HFFc6 (cell line): ENCODE measurements at places on chromosomes 12 and 14. TPM values are rescaled to one million over a fixed set of nuclear protein-coding genes. Genes with fewer than 3 reads are reported as not detected.

Gene FAM181A
- total RNA-seq: not detected in 2 replicates

Gene RASSF9
- total RNA-seq: 0.04 to 0.05 TPM in 2 of 3 replicates, not detected in the other

Gene CAMKK2
- total RNA-seq: 30.0 to 35.3 TPM (median 31.8 TPM) in 3 replicates

Gene RPL10L
- not detected in 3 replicates for total RNA-seq

Gene PPP1R36
- 0.27 to 0.88 TPM (median 0.61 TPM) in 3 replicates for total RNA-seq

Gene TPH2
- not detected in 3 replicates for total RNA-seq

GRCh38 chr12:31584782-31585181, 6.2 kb downstream of the DENND5B start:
- H3K27ac ChIP-seq: peak overlapping the region; percentile 76
- H3K4me1 ChIP-seq: peaks cover 66% of the 10 kb centered on the region
- H3K4me3 ChIP-seq: peak overlapping the region; percentile 71
- DNase-seq: no peak
- peaks cover 2% of the 10 kb centered on the region; the same call in 1 of the 2 replicates for H3K27me3 ChIP-seq

GRCh38 chr12:4286771-4287317, 13.3 kb downstream of the CCND2 start:
- H3K27ac ChIP-seq: no peak overlapping the region
- peaks cover 37% of the 10 kb centered on the region for H3K27me3 ChIP-seq
- H3K4me1 ChIP-seq: peaks cover 18% of the 10 kb centered on the region

- peak; percentile 19 for DNase-seq
- peaks cover 8% of the 10 kb centered on the region for H3K36me3 ChIP-seq
- H3K4me1 ChIP-seq: peaks cover 28% of the 10 kb centered on the region
- no peaks in the 10 kb centered on the region for H3K27me3 ChIP-seq
- no peak overlapping the region for H3K4me3 ChIP-seq
These were observed 43.4 kb upstream of the LIMA1 start for GRCh38 chr12:50326590-50327284.

- H3K4me3 ChIP-seq: no peak overlapping the region; the same call in 1 of the 2 replicates
- H3K36me3 ChIP-seq: no peaks in the 10 kb centered on the region
These were observed 234.0 kb downstream of the SPTSSA start for GRCh38 chr14:34227834-34228649.

DNA sequence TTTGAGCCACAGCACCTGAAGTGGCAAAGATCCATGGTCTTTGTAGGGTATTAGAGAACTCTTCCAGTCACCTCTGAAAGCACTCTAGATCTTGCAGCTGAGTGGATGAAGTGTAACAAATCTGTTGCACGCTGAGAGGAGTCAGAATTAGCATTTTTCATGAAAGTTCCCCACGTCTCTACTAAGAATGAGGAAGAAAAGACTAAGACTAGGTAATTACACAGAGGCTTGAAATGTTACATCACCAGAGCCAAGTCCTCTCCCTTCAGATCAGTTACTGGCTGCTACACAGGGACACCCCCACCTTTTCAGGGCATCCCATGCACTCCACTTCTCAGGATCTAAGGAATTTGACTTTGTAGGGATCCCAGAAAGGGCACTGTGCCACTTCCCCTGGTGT, 98.6 kb upstream of the FKBP4 start:
- H3K27me3 ChIP-seq: peaks cover 19% of the 10 kb centered on the region
- peaks cover 5% of the 10 kb centered on the region; the same call in 1 of the 2 replicates for H3K36me3 ChIP-seq
- H3K4me3 ChIP-seq: no peak overlapping the region
- H3K4me1 ChIP-seq: peaks cover 6% of the 10 kb centered on the region
- no peak overlapping the region for H3K27ac ChIP-seq

DNA sequence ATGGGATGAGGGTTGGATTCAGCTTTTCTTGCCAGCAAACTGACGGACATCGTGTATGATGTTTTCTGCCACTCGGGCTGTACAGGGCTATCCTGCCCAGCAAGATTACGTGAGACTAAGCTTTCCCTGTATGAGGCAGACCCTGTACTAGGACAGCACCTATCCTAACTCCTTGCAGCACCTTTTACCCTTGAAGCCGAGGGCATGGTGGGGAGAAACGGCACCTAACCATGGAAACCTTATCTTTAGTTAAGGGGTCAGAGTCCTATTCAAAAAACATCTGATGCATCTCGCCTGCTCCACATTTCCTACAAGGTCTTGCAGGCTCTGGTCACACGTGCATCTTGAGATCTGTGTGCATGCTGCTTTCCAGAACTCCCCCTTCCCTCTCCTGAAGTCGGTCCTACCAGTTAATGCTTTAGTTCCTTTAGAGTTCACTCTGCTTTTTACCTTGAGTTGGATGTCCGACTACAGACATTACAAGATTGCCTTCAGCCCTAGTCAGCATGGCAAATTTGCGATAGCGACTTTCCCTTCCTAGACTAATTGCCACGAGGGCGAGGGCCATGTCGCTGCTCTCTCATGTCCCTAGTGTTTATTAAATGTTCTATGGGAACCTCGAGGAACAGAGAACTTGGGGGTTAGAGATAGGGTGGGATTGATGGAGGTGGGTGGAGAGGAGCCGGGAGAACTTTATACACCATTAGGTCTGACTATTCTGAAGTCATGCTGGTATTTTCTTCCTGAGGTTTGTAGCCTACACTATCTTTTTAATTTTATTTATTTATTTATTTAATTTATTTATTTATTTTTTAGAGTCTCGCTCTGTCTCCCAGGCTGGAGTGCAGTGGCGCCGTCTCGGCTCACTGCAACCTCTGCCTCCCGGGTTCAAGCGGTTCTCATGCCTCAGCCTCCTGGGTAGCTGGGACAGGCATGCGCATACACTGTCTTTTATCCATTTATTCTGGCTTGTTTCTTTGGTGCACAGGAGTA, 6.6 kb downstream of the RAN start:
- H3K4me3 ChIP-seq: no peak overlapping the region
- 0 out of 2 replicates have a peak overlapping the region, but pooled peaks have one; percentile 8 for H3K27ac ChIP-seq
- H3K4me1 ChIP-seq: peaks cover 29% of the 10 kb centered on the region
- DNase-seq: no peak
- peaks cover 1% of the 10 kb centered on the region; the same call in 1 of the 2 replicates for H3K27me3 ChIP-seq

- peaks cover 15% of the 10 kb centered on the region for H3K4me1 ChIP-seq
- H3K27me3 ChIP-seq: peaks cover 13% of the 10 kb centered on the region; the same call in 1 of the 2 replicates
- no peak for DNase-seq
- H3K36me3 ChIP-seq: no peaks in the 10 kb centered on the region
These were observed 26.4 kb upstream of the AEBP2 start for GRCh38 chr12:19412844-19413243.

DNA sequence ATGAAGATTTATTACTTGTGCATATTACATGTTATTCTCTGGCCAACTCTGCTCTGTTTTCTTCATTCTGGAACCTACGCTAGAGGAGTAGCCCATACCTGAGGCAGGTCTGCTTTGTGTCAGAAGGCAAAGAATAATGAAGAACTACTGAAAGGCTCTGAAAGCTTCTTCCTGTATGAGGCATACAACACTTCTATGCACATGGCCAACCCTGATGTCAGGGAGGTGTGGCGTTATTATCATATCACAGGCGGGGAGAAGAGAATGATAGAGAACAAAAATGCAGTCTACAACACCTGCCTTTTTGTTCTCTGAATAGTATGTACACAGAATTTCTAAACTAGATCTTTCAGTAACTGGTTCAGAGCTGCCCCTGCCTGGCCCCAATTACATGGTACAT, 32.5 kb upstream of the CRY1 start:
- DNase-seq: no peak
- peaks cover 4% of the 10 kb centered on the region for H3K27me3 ChIP-seq
- no peaks in the 10 kb centered on the region for H3K36me3 ChIP-seq
- no peaks in the 10 kb centered on the region for H3K4me1 ChIP-seq
- H3K4me3 ChIP-seq: no peak overlapping the region

- no peak overlapping the region for H3K4me3 ChIP-seq
- no peak overlapping the region for H3K27ac ChIP-seq
- DNase-seq: no peak
- peaks cover 6% of the 10 kb centered on the region for H3K36me3 ChIP-seq
- H3K4me1 ChIP-seq: peaks cover 49% of the 10 kb centered on the region
- no peaks in the 10 kb centered on the region for H3K27me3 ChIP-seq
These were observed 72.7 kb downstream of the DYRK2 start for GRCh38 chr12:67721248-67721647.

- no peaks in the 10 kb centered on the region for H3K36me3 ChIP-seq
- DNase-seq: no peak
- peaks cover 29% of the 10 kb centered on the region for H3K4me1 ChIP-seq
- no peak overlapping the region; the same call in 1 of the 2 replicates for H3K27ac ChIP-seq
- H3K4me3 ChIP-seq: no peak overlapping the region
These were observed 39.3 kb upstream of the ZNF641 start for GRCh38 chr12:48390026-48390425.

GRCh38 chr14:76434220-76434619, 58.3 kb downstream of the ESRRB start:
- H3K4me1 ChIP-seq: no peaks in the 10 kb centered on the region
- H3K36me3 ChIP-seq: no peaks in the 10 kb centered on the region
- H3K4me3 ChIP-seq: no peak overlapping the region
- H3K27me3 ChIP-seq: peaks cover 30% of the 10 kb centered on the region
- H3K27ac ChIP-seq: no peak overlapping the region

DNA sequence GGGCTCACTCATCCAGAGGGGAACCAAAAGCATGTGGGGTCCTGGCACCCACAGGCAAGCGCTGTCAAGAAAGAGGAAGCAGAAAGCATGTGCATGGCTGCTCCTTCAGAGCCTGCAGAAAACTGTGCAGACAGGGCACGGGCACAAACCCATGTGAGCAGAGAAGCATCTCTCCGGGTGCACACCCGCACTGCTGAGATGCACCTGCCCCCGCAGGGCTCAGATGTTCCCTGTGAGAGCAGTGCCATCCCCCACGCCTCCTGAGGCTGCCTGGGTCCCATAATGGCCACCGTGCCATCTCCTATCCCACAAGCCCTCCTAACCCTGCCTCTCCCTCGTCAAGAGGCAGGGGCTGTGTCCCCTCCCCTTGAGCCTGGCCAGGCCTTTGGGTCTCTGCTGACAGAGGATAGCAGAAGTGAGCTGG, 32.3 kb upstream of the INF2 start:
- no peaks in the 10 kb centered on the region for H3K4me1 ChIP-seq
- H3K36me3 ChIP-seq: peaks cover 22% of the 10 kb centered on the region
- no peak for DNase-seq
- peaks cover 15% of the 10 kb centered on the region for H3K27me3 ChIP-seq
- no peak overlapping the region for H3K4me3 ChIP-seq

DNA sequence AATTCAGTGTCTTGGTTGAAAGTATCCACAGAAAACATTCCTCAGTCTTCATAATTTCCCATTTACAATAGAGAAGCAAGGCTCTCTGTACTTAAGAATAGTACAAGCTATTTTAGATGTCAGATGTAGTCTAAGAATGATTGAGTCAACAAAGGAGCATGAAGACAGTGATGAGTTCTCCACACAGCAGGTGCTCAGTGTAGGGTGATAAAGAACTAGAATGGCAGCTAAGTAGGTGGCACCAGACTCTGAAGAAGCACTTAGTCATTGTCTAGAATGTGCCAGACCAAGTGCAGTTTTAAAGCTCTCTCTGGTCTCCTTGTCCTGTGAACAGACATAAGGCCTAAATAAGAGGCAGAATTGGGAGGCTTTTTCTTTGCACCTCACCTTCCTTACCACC, 504.6 kb downstream of the NRXN3 start:
- no peaks in the 10 kb centered on the region for H3K4me1 ChIP-seq
- no peak overlapping the region for H3K27ac ChIP-seq
- H3K4me3 ChIP-seq: no peak overlapping the region
- no peak for DNase-seq

DNA sequence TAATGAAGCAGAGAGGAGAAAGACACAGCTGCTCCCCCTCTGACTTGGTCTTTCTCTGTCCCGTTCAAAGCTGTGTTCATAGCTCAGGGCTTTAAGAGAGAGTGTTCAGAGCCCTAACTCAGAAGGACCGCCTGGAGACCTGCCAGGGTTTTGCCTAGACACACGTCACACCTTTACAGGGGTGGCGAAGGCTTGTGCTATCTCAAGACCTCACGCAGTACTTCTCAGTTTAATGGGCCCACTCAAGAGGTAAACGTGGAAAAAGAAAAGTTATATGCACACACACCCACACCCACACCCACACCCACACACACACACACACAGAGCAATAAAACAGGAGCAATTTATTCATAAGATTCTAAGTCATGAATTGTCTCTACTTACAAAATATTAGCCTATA, 374.3 kb downstream of the C12orf75 start:
- peaks cover 26% of the 10 kb centered on the region for H3K4me1 ChIP-seq
- H3K36me3 ChIP-seq: no peaks in the 10 kb centered on the region
- no peak for DNase-seq
- no peak overlapping the region for H3K27ac ChIP-seq
- peaks cover 3% of the 10 kb centered on the region; the same call in 1 of the 2 replicates for H3K27me3 ChIP-seq

DNA sequence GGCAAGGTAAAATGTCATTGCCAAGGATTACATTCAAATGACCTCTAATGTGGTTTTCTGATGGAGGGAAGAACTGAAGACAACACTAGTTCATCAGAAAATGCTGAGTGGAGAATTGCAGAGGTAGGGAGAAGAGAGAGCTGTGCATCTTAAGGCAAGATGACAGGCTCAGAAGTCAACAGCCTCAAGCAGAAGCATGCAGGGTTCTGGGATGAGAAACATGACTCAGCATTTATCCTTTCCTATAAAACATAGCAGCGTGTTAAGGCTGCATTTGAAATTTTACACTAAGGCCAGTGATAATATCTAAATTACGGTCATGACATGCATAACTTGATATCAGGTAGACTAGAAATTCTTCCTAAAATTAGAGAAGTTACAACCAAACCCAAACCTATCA, 53.7 kb upstream of the DYRK2 start:
- no peaks in the 10 kb centered on the region for H3K36me3 ChIP-seq
- no peak overlapping the region for H3K27ac ChIP-seq
- H3K4me3 ChIP-seq: no peak overlapping the region
- H3K4me1 ChIP-seq: peaks cover 41% of the 10 kb centered on the region
- peak; percentile 16 for DNase-seq

DNA sequence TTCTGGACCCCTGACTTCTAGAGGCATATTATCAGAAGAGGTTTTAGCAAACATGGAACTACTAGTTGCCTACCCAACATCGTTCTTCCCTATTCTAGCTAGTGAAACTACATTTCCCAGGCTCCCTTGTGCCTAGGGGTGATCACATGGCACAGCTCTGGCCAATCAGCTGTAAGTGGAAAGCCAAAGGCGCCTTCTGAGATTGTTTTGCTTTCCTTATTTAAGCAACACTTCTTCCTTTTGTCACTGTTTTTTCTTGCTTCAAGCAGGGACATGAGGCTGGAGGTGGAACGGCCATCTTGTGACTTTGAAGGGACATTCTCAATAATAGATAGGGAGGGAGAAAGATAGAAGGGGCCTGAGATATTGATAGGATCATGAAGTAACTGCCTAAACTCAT, 136.7 kb downstream of the ZNF664 start:
- H3K36me3 ChIP-seq: peaks cover 7% of the 10 kb centered on the region; the same call in 1 of the 2 replicates
- DNase-seq: peak; percentile 9
- no peaks in the 10 kb centered on the region for H3K4me1 ChIP-seq
- H3K27me3 ChIP-seq: peaks cover 18% of the 10 kb centered on the region
- H3K27ac ChIP-seq: no peak overlapping the region
- peak overlapping the region; percentile 20; the same call in 1 of the 2 replicates for H3K4me3 ChIP-seq

DNA sequence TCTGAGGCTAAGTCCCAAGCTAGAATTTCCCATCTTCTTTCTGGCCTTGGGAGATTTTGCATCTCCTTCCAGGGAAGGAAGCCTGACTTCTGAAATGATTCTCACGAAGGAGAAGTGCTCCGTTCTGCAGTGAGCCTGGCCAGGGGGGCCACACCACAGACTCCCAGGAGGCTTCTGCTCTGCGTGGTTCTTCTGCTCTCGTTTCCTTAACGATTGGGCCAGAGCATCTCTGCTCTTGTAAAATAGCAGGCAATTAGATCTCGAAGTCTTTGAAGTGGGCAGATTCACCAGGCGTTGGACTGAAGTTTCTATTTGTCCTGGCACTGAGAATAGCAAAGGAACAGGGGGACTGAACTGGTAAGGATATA, 6.7 kb upstream of the BATF start:
- DNase-seq: no peak
- H3K4me1 ChIP-seq: peaks cover 23% of the 10 kb centered on the region
- H3K27ac ChIP-seq: no peak overlapping the region
- peak overlapping the region; percentile 85 for H3K4me3 ChIP-seq
- no peaks in the 10 kb centered on the region for H3K36me3 ChIP-seq

GRCh38 chr14:97179573-97179972, 382.4 kb downstream of the VRK1 start:
- H3K36me3 ChIP-seq: peaks cover 6% of the 10 kb centered on the region
- peaks cover 41% of the 10 kb centered on the region for H3K4me1 ChIP-seq
- H3K27ac ChIP-seq: peak overlapping the region; percentile 87
- no peak overlapping the region for H3K4me3 ChIP-seq
